ENCODE measurements at places on chromosomes 1 and 21.

DNA sequence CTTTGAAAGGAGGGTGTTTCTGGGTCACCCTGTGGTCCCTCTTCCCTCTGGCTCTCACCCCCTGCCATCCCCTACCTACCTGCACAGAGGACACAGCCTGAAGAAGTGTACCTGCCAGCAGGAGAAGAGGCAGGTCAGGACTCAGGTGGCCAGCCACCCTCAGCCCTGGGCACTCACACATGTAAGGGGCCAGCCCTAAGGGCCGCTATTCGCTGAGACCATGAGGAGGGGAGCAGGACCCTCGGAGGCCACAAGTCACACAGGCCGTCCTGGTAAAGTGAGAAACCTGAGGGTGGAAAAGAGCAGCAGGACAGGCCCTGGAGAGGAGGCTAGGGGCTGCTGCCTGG is 1.2 kb downstream of the ZNF692 start:
- no peak for DNase-seq
- peaks cover 19% of the 10 kb centered on the region for H3K4me1 ChIP-seq
- H3K4me3 ChIP-seq: peak overlapping the region; percentile 84
- H3K27ac ChIP-seq: peak overlapping the region; percentile 99

GRCh38 chr1:38270849-38271633 is 224.4 kb upstream of the POU3F1 start:
- peaks cover 18% of the 10 kb centered on the region for H3K4me1 ChIP-seq
- H3K36me3 ChIP-seq: no peaks in the 10 kb centered on the region
- H3K27ac ChIP-seq: no peak overlapping the region
- no peak for DNase-seq

- no peaks in the 10 kb centered on the region for H3K36me3 ChIP-seq
- H3K27me3 ChIP-seq: no peaks in the 10 kb centered on the region
- H3K4me3 ChIP-seq: no peak overlapping the region
- DNase-seq: no peak
- H3K27ac ChIP-seq: no peak overlapping the region
Measured at GRCh38 chr21:42062236-42063022, 8.7 kb upstream of the UMODL1 start.

- H3K36me3 ChIP-seq: no peaks in the 10 kb centered on the region
- no peak overlapping the region for H3K27ac ChIP-seq
- H3K4me3 ChIP-seq: no peak overlapping the region
- H3K27me3 ChIP-seq: peaks cover 21% of the 10 kb centered on the region
- DNase-seq: peak; percentile 67
- peaks cover 5% of the 10 kb centered on the region for H3K4me1 ChIP-seq
Measured at GRCh38 chr1:176949033-176949662, 215.4 kb downstream of the ASTN1 start.

- H3K36me3 ChIP-seq: peaks cover 2% of the 10 kb centered on the region
- H3K27ac ChIP-seq: no peak overlapping the region
- H3K4me3 ChIP-seq: no peak overlapping the region
- H3K27me3 ChIP-seq: peaks cover 22% of the 10 kb centered on the region
Measured at GRCh38 chr1:155860970-155861510, 1.7 kb downstream of the SYT11 start.

DNA sequence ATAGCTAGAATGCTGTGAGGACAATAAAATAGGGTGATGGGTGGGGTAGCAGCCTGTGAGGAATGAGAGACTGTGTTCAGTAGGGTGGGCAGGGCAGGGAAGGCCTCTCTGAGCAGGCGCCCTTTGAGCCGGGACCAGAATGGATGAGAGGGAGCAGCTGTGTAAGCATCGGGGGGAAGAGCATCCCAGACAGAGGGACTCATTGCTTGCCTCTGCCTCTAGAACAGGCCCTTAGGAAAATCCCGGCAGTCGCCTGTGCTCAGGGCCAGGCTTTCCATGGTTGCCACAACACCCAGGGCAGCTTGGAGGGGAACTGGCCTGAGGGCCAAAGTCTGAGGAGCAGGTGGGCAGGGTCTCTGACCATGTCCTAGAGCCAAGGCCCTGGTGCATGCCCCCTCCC is 774 bp downstream of the SLC2A7 start:
- H3K4me3 ChIP-seq: no peak overlapping the region
- H3K27me3 ChIP-seq: peaks cover 3% of the 10 kb centered on the region
- H3K4me1 ChIP-seq: peaks cover 4% of the 10 kb centered on the region
- no peak overlapping the region for H3K27ac ChIP-seq
- no peaks in the 10 kb centered on the region for H3K36me3 ChIP-seq
- DNase-seq: no peak

- peaks cover 20% of the 10 kb centered on the region for H3K4me1 ChIP-seq
- no peak for DNase-seq
- peak overlapping the region; percentile 38 for H3K4me3 ChIP-seq
Measured at GRCh38 chr1:161164901-161165610, 1.2 kb upstream of the PPOX start.

DNA sequence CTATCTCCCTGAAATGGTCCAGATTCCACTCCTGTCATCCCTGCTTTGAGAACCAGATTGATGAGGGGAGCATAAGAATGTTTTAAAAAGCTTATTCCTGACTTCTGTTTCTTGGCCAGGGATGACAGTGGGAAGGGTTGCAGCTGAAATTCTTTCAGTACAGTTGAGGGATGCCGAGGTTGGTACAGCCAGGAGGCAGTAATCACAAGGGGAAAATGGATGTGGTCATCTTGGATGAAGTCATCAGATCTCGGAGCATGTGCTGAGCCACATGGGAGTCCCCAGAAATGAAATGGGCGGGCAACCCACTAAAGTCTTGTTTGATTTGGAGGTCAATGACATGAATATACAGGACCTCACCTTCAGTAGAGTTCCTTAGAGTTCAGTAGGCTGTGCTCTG is 18.7 kb upstream of the PLA2G2E start:
- DNase-seq: no peak
- peaks cover 16% of the 10 kb centered on the region for H3K4me1 ChIP-seq
- no peak overlapping the region for H3K27ac ChIP-seq
- H3K36me3 ChIP-seq: no peaks in the 10 kb centered on the region
- H3K4me3 ChIP-seq: no peak overlapping the region
- H3K27me3 ChIP-seq: peaks cover 10% of the 10 kb centered on the region

DNA sequence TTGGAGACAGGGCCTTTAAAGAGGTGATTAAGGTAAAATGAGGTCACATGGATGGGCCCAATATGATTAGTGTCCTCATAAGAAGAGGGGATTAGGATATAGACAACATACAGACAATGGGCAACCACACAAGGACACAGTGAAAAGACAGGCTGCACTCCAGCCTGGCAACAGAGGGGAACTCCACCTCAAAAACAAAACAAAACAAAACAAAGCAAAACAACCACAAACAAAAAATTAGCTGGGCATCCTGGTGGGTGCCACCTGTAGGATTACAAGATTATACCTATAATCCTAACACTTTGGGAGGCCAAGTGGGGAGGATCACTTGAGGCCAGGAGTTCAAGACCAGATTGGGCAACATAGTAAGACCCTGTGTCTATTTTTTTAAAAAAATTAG is 4.8 kb upstream of the MDM4 start:
- peaks cover 2% of the 10 kb centered on the region for H3K4me1 ChIP-seq
- DNase-seq: no peak
- H3K36me3 ChIP-seq: peaks cover under 1% of the 10 kb centered on the region
- no peak overlapping the region for H3K27ac ChIP-seq

GRCh38 chr1:242784084-242784483 is 259.6 kb upstream of the PLD5 start:
- no peak for DNase-seq
- no peaks in the 10 kb centered on the region for H3K4me1 ChIP-seq
- H3K36me3 ChIP-seq: no peaks in the 10 kb centered on the region
- no peak overlapping the region for H3K27ac ChIP-seq
- H3K4me3 ChIP-seq: no peak overlapping the region

DNA sequence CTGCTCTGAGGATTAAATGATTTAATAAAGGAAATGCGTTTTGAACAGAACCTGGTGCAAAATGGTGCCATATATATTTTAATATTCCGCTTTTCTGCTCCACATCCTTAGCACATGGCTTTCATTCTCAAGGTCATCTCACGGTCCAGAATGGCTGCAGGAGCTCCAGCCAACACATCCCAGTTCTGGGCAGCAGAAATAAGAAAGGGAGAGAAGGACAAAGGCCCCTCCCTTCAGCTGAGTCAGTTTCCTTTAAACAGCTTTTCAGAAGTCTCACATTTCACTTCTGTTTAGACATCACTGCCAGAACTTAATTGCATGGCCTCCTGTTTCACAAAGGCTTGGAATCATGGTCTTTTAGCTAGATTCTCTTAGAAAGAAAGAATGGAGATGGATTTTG is 75.2 kb upstream of the LRRN2 start:
- H3K27me3 ChIP-seq: peaks cover 12% of the 10 kb centered on the region
- DNase-seq: no peak
- peaks cover 10% of the 10 kb centered on the region for H3K4me1 ChIP-seq
- no peaks in the 10 kb centered on the region for H3K36me3 ChIP-seq
- no peak overlapping the region for H3K27ac ChIP-seq

GRCh38 chr1:223022641-223023473 is 120.2 kb downstream of the TLR5 start:
- H3K27ac ChIP-seq: no peak overlapping the region
- peaks cover 52% of the 10 kb centered on the region for H3K27me3 ChIP-seq
- no peak overlapping the region for H3K4me3 ChIP-seq
- no peak for DNase-seq
- H3K36me3 ChIP-seq: peaks cover 2% of the 10 kb centered on the region

DNA sequence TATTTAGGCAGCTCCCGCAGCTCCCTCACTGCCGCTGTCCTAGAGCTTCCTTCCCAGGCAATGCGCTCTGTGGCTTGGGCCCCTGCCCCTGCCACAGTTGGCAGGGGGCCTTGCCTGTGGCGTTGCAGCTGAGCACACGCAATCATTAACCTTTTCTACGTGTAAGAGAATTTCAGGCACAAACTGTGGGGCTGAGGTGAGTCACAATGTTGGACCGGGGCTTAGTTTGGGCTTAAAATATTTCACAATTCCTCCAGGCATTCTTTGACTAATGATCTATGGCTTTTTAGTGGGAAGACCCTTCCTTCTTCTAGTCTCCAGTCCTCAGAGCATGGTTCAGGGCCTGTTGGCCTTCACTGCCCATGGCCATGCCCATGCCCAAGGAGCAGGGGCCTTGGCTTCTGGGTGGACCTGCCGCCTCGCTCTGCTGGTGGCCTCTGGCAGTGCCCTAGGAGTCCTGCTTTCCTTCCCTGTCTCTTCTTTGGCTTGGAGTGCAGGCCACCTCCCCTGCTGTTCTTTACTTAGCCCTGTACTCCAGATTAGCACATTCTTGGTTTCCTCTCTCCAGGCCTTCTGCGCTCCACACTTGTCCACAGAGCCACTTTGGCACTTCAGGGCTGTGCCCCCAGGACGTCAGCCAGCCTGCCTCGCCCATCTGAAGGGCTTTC is 39.2 kb downstream of the MAPKAPK2 start:
- H3K27me3 ChIP-seq: no peaks in the 10 kb centered on the region
- H3K36me3 ChIP-seq: no peaks in the 10 kb centered on the region
- no peak for DNase-seq
- peaks cover 11% of the 10 kb centered on the region for H3K4me1 ChIP-seq
- H3K27ac ChIP-seq: no peak overlapping the region

GRCh38 chr1:203450001-203450400 is 25.6 kb upstream of the PRELP start:
- no peaks in the 10 kb centered on the region for H3K36me3 ChIP-seq
- H3K27ac ChIP-seq: no peak overlapping the region
- peaks cover 13% of the 10 kb centered on the region for H3K4me1 ChIP-seq
- DNase-seq: no peak

DNA sequence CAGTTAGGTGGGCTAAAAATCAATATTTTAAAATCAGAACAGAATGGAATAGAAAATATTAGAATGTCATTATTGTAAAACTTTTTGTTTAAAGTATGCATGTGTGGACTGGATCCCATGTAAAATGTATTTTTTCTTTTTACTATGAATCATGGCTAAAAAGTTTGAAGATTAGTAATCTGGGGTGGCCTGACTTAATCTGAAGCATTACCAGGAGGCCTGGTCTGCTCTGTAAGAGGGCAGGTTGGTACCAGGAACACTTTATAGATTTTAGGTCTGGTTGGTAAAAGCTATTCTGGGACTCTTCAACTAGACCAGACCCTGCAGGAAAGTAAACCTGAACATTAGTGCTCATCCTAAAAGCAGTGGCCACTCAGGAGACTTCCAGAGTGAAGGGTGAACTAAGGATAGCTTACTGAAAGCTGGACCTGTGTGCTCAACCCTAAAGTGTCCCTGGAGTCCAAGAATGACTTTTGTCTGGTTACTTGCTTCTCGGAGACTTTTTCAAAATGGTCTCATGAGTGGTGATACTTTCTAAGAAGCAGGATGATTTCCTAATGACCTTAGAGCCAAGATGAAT is 16.5 kb downstream of the RGL1 start:
- H3K27ac ChIP-seq: no peak overlapping the region
- DNase-seq: no peak
- peaks cover 2% of the 10 kb centered on the region for H3K4me1 ChIP-seq
- H3K4me3 ChIP-seq: no peak overlapping the region
- H3K36me3 ChIP-seq: peaks cover 5% of the 10 kb centered on the region

DNA sequence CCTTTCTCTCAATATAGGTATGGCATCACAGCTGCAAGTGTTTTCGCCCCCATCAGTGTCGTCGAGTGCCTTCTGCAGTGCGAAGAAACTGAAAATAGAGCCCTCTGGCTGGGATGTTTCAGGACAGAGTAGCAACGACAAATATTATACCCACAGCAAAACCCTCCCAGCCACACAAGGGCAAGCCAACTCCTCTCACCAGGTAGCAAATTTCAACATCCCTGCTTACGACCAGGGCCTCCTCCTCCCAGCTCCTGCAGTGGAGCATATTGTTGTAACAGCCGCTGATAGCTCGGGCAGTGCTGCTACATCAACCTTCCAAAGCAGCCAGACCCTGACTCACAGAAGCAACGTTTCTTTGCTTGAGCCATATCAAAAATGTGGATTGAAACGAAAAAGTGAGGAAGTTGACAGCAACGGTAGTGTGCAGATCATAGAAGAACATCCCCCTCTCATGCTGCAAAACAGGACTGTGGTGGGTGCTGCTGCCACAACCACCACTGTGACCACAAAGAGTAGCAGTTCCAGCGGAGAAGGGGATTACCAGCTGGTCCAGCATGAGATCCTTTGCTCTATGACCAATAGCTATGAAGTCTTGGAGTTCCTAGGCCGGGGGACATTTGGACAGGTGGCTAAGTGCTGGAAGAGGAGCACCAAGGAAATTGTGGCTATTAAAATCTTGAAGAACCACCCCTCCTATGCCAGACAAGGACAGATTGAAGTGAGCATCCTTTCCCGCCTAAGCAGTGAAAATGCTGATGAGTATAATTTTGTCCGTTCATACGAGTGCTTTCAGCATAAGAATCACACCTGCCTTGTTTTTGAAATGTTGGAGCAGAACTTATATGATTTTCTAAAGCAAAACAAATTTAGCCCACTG is 11.5 kb downstream of the HIPK1 start:
- H3K4me1 ChIP-seq: peaks cover 2% of the 10 kb centered on the region
- H3K27me3 ChIP-seq: no peaks in the 10 kb centered on the region
- H3K27ac ChIP-seq: no peak overlapping the region
- no peak overlapping the region for H3K4me3 ChIP-seq
- peaks cover 25% of the 10 kb centered on the region for H3K36me3 ChIP-seq

DNA sequence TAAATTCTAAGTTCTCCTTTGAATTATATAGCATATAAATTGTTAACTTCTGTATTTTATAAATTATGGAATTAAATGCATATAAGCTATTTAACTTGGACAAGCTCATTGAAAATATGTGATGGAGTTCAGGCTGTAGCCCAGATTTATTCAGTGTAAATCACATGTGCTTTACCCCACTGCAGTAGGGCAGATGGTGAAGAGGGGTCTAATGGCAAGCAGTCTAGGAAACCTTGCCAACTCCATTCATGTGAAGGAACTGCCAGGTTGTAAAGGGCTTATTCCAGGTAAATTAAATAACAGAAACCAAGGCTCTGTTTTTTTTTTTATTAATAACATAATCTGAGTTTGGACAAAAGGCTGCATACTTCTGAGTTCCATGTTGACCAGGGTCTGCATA is 243.2 kb downstream of the NCAM2 start:
- H3K27me3 ChIP-seq: no peaks in the 10 kb centered on the region
- DNase-seq: no peak
- H3K27ac ChIP-seq: no peak overlapping the region
- H3K4me3 ChIP-seq: no peak overlapping the region
